Iris pigment epithelial cell (primary cell): ENCODE measurements at places on chromosomes 2 and 18.

DNA sequence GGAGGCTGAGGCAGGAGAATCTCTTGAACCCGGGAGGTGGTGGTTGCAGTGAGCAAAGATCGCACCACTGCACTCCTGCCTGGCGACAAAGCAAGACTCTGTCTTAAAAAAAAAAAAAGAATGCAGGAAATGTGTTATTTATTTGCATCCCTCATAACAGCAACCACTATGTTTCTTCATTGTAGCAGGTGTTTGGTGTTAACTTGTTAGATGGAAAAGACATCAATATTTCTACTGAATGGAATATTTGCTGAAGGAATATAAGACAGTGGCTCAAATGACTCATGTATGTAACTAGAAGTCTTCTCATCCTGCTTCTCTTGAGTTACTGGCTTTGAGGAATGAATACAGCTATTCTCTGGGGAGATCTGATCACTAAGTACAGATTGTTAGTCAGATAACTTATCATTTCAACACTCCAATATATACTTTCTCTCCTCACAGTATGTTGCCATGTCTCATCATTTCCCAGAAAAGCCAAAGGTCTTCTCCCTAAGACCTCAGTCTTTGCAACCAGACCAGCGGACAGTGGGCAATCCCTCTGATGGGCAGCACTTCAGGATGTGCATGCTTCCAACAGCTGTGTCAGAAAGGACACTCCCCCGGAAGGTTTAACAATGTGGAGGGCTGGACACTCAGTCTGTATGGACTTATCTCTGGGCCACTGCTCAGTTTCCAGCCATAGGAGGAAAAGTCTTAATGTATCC, 104.4 kb upstream of the STK17B start:
- DNase-seq: peak; percentile 75

DNA sequence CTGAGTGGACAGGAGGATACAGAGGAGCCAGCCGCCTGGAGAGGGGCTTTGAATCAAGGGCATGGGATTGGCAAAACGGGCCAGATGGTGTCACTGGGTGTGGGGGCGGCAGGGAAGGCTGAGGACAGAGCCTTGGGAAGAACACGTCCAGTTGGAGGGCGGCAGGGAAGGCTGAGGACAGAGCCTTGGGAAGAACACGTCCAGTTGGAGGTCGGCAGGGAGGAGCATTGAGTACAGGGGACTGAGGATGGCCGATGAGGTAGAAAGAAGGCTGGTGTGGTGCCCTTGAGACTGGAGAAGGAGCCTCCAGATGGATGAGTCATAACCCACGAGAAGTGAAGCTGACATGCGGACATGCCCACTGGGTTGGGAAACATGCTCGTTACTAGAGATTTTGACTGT, 4.5 kb downstream of the HES6 start:
- DNase-seq: peak; percentile 57

DNA sequence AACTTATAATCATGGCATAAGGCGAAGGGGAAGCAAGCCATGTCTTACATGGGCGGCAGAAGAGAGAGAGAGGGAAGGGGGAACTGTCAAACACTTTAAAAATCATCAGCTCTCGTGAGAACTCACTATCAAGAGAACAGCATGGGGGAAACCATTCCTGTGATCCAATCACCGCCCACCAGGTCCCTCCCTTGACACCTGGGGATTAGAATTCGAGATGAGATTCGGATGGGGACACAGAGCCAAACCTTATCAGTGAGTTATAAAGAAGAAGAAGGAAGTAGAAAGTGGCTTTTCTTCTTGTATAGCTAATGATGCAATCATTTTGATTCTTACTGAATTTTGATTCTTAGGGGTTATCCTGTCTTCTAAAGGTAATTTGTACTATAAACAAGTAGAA, 51.4 kb downstream of the SMCHD1 start:
- no peak for DNase-seq

GRCh38 chr2:12456293-12457106, 260.2 kb upstream of the TRIB2 start:
- DNase-seq: peak; percentile 100

GRCh38 chr18:49859725-49860124, 46.4 kb upstream of the ACAA2 start:
- DNase-seq: no peak

GRCh38 chr2:54249629-54250028, 6.4 kb downstream of the TSPYL6 start:
- DNase-seq: no peak

DNA sequence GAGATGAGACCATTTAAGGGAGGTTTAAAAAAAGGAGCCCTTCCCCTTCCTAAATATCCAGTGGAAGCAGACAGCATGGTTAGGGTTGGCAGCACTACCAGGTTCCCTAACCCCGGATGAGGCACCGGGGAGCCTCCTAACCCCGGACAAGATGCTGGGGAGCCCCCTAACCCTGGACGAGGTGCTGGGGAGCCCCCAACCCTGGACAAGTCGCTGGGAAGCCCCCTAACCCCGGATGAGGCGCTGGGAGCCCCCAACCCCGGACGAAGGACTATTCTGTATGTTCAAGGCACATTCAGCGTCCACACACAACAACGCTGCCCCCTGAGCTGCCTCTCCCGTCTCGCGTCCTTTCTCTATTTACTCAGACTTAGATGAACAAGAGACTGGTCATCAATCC, 51.9 kb downstream of the ANKMY1 start:
- DNase-seq: no peak

DNA sequence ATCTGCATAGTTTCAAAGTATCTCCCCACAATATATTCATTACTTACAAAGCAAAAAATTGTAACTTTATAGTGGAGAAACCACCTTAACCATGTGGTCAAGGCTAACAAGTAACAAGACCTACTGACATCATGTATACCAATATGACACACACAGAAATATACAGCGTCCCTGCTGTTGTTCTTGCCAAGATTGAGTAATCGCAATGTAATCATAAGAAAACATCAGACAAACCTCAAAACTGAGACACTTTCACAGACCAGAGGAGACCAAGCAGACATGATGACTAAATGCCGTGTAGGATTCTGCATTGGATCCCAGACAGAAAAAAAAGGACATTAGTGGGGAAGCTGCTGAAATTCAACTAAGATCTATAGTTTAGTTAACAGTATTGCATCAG, 123.0 kb downstream of the ACAA2 start:
- DNase-seq: peak; percentile 97

DNA sequence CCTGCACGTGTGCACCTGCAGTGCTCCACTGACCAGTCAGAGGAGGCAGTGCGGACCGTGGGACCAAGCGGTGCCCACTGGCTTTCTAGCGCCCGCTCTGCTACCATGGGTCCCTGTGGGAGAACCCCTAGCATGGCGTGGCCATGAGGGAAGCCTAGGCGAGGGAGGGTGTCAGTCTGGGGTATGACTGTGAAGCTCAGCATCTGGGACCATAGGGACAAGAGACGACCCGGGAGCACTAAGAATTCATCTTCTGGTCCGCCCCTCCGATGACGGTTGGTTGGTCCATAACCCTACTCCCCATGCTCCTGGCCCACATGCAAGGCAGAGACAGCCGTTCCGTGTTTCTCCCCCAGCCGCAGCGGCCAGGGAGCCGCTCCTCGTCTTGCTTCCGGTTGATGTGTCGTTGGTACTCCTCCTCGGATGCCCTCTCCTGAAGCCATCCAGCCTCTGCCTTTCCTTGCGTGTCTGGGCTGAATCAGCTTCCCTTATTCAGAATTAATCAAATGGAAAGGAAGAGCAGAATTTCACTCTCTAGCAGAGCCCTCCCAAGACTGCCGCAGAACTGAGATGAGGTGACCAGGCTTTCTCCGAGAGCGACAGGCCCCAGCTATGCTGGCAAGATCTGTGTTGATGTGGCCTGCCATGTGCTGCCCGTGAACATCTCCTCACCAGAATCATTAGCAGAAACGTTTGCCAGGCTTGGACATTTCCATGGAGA, 23.0 kb downstream of the COX7A2L start:
- DNase-seq: no peak

DNA sequence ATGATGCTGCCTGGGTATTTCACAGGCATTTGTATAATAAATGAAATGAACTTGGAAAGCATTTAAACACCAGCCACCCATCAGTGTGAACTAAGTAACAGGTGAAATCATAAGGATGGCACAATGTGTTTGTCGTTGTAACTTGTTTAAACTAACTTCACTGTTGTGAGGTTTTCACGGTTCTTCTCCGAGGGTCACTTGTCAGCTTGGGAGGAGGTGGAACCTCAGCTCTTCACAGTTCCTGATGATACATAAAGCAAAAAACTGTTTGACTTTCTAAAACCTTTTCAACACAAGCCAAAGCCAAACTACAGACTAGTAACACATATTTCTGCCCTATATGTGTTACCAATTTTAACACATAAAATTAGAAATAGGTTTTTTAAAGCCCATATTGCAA, 13.1 kb downstream of the TMEM18 start:
- no peak for DNase-seq

DNA sequence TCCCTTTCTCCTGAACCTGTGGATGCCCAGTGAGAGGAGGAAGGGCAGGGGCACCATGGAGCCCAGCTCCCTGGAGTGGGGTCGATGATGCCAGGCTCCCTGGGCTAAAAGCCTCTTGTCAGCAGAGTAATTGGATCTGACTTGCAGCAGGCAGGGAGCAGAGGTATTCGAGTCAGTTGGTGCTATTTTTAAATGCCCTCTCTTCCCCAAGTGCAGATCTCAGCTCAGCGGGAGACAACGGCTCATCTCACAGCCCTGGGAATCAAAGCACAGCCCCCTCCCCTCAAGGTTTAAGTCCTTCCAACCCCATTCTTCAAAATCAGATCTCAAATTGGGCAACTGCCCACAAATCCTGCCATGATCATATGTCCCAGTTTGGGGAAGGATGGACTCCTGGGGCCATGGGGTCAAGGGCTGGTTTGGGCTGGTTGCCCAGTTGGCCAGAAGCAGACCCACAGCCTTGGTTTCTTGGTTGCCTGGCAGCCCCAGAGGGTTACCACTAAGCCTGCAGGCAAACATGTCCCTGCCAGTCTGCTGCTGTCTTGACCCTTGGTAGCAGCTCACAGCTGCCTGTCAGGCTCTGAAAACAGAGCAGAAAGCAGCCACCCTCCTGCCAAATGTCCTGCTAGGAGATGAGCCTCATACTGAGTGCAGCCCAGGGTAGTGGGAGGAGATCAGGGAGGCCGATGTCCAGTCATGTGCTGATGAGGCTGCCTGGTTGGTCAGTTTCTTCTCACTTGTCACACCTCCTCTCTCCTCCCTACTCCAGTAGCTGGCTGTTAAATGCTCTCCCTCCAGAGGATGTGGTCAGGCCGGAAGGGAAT, 244.9 kb downstream of the LOXHD1 start:
- no peak for DNase-seq

DNA sequence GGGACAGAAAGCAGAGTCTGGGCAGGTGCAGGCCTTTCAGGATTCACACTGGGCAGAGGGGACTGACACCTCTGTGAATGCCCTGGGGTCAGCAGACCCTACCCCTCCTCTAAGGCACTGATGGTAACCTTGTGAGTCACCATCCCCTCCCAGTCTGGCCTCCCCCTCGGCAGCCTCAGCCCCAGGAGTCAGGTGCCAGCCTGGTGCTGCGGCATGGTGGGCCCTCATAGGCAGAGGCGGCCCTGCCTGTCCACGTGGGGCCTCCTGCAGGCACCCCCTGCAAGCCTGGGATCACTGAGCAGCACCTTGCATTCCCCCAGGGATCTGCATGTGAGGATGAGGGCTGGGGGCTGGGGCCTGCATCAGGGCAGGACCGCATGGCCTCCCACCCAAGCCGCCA, 4.8 kb upstream of the GPR17 start:
- DNase-seq: no peak

DNA sequence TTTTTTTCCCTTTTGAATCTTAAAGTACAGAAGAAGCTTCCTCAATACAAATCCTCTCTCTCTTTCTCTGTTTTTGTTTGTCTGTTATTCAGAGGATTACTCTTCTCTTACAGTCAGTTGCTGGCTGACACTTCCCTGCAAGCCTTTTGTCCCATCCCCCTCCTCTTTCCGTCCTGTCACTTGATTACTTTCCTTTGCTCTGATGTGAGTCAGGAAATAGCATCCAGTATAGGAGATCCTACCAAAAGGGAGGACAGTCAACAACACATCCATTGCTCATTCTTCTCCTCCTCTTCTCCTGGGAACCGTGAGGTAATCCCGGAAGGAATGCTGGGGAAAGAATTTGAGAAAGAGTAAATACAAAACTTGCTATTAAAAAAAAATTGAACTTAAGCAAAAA, 79.3 kb upstream of the SCN7A start:
- DNase-seq: peak; percentile 52

- no peak for DNase-seq
These were observed 49.7 kb downstream of the SDC1 start for GRCh38 chr2:20175267-20175666.

GRCh38 chr2:58039170-58039611, 7.4 kb upstream of the VRK2 start:
- peak; percentile 68 for DNase-seq
